ENCODE measurements at places on chromosomes 5 and 9.

DNA sequence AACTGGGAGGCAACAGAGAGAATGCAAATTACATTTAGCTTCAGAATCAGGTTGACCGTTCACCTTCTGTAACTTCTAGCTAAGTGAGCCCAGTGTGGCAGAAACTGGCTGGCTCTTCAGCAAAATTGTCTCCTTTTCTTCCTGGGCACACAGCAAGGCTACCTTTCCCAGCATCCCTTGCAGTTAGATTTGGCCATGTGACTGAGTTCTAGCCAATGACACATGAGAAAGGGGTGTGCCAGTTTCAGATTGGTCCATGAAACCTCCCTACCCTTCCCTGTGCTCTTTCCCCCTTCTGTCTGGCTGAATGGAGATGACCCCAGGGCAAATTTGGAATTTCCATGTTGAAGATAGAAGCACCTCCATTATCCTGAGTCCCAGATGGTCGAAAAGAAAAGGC is 72.5 kb upstream of the SMIM23 start:
- DNase-seq: no peak

GRCh38 chr5:77064040-77064439 is 23.0 kb downstream of the ZBED3 start:
- DNase-seq: no peak

GRCh38 chr9:137411645-137412380 is 11.1 kb downstream of the EXD3 start:
- DNase-seq: no peak

GRCh38 chr9:26669701-26670670 is 222.6 kb downstream of the CAAP1 start:
- DNase-seq: no peak

GRCh38 chr5:93611976-93612854 is 29.2 kb downstream of the NR2F1 start:
- DNase-seq: no peak

DNA sequence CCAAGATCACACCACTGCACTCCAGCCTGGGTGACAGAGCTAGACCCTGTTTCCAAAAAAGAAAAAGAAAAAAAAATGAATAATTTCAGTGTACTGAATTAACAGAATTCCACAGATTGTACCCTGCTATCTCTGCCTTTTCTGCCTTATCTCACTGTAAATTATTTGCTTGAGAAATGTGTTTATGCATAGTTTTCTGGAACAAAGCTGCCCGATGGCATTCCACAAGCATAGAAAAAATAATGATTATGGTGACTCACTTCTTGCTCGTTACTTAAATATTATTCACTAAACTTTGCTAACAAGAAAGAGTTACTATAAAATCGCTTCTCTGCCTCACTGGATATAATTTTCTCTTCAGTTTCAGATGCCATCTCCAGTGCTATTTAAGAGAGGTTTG is 88.7 kb upstream of the FAM169A start:
- no peak for DNase-seq

- no peak for DNase-seq
Measured at GRCh38 chr9:89807682-89808075, 202.9 kb downstream of the GADD45G start.

GRCh38 chr9:113772121-113772810 is 103.8 kb upstream of the ZNF618 start:
- no peak for DNase-seq

- no peak for DNase-seq
Measured at GRCh38 chr5:102974177-102974576, 145.8 kb downstream of the GIN1 start.

DNA sequence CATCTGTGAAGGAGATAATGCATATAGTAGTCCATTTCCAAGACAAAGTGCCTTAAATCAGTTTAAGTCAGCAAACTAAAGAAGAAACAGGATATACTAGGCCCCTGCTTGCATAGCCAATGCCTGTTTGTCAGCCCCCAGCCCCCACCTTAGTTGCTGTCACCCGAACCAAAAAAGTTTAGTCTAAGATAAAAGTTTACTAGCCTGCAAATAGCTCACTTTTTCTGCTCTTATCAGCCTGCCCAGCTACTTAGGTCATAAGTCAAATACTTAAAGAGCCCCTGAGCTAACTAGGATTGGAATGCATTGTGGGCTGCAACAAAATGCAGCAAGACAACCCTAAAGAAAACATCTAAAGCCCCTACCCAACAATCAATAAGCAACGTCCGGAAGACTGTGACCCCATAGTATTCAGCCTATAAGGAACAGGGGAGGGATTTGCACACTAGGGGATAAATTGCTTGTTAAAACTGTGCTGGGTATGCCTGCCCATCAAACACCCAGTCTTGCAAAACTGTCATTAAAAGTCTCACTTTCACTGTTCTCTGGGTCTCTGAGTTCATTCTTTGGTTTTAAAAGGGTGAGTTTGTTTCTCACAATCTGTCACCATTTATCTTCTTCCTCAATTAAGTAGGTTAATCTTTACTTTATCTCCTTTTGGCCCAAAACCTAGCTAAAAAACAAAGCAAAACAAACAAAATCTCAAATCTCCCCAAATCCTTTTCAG is 92.4 kb upstream of the CEP78 start:
- DNase-seq: no peak

- DNase-seq: no peak
Measured at GRCh38 chr5:1515921-1516571, 7.7 kb downstream of the LPCAT1 start.

DNA sequence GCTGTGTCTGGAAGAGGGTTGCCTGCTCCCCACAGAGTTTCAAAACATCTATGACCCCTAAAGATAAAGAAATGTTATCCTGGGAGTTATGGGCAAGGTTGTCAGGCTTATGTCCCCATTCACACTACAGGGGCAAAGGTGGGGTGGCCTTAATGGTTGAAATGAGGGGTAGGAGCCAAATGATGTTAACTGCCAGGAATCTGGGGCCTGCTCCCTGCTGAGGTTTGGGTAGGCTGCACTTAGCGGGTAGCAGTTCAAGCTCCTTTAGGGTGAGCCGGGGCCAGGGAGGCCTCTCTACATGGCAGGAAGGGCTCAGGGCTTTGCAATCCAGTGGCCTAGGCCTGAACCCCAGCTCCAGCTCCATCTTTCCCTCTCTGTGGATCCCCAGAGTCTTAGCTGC is 3.0 kb downstream of the FGF18 start:
- no peak for DNase-seq

GRCh38 chr9:114551750-114552685 is 35.6 kb upstream of the ATP6V1G1 start:
- DNase-seq: no peak

GRCh38 chr5:55533521-55534435 is 986 bp downstream of the PLPP1 start:
- DNase-seq: no peak

DNA sequence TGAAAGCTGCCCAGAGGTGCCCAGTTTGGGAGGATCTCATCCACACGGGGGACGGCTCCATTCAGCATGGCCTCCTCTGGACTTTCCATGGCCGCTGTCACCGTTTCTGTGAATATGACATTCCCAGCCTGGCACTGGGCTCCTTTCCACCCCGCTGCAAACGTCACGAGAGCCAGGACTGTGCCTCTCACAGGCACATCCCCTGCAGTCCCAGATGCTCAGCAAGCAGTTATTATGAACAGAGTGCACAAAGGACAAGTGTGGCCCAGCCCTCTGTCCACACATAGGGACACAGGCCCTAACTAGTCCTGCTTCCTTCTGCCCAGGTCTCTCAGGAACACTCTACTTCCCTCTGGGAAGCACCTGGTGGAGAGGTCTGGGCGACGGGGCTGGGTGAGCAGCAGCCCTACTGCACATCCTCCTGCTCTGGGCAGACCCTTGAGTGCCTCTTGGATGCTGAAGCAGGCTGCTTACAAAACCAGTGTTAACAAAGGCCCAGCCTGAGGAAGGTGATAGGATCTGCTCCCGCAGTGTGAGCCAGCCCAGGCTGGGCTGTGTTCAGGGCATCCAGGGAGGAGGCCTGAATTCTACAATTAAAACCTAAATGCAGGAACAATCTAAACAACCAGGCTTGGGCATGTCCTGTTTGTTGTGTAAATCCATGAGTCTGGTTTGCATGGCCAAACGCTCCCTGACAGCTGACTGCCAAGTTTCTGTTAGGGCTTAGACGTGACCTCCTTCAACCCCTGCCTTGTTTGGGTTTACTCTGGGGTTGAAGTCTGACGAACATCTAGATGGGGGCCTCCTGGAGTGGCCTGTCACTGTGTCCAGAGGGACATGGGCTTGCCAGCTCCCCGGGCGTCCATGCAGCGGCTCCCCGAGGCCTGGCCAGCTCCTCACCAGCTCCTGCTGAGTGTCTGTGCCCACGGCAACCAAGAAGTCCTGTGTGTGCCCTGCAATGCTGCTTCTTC is 269.8 kb downstream of the GADD45G start:
- no peak for DNase-seq

GRCh38 chr5:151071021-151071420 is 9.8 kb downstream of the TNIP1 start:
- no peak for DNase-seq

DNA sequence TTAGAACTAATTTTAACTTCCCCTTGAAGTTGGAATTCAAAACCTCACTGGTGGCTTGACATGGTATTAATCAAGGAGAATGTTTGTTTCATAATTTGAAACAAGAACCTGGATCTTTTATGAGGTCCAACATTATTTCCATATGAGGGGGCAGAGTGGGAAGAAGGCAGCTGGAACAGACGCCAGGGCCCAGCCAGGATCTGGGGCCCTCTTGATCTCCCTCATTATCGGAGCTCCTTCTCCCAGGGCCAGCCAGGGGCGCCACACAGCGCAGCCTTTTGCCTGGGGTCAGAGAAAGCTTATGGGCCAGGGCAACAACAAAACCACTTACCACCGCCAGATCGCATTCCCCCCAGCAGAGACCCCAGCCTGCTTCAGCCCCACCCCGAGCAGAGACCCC is 27.1 kb upstream of the NKD2 start:
- no peak for DNase-seq

- DNase-seq: no peak
Measured at GRCh38 chr5:119074419-119074818, 3.5 kb downstream of the DMXL1 start.

- no peak for DNase-seq
Measured at GRCh38 chr5:151318850-151319732, 15.5 kb upstream of the SLC36A3 start.

GRCh38 chr9:105656131-105656921 is 5.9 kb upstream of the TAL2 start:
- DNase-seq: no peak

GRCh38 chr5:19928562-19929421 is 59.2 kb downstream of the CDH18 start:
- DNase-seq: no peak

DNA sequence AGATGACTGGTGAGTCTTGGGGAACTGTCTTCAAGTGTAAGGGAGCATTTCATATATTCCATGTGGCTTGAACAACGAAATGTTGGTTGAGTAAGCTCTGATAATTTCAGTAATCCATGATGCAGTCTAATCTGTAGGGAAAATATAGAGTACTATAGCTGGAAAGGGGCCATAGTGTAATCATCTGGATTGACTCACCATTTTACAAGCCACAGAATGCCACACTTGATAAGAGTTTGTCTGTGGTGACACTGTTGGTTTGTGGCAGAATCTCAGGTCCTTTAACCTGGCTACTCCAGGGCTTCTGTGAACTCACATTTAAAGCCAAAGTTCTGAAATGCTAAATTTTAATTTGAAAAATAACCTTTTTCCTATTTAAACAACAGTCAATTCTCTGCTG is 16.3 kb upstream of the MAML1 start:
- DNase-seq: no peak

DNA sequence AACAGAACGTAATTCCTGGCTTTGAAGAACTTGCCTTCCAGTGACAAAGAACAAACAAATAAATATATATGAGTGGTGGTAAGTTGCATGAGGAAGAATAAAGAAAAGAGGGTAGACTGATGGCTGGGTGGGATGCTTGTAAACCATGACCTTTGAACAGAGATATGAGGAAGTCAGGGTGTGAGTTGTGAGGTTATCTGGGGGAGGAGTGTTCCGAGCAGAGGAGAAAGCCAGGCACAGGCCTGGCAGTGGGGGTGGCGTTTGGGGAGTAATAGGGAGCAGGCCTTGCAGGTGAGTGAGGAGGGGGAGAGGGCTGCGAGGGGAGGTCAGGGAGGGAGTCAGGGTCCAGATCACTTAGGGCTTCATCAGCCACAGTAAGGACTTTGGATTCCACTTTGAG is 213.4 kb downstream of the PTTG1 start:
- DNase-seq: no peak

GRCh38 chr9:133355881-133356357 is 368 bp downstream of the SURF1 start:
- no peak for DNase-seq

DNA sequence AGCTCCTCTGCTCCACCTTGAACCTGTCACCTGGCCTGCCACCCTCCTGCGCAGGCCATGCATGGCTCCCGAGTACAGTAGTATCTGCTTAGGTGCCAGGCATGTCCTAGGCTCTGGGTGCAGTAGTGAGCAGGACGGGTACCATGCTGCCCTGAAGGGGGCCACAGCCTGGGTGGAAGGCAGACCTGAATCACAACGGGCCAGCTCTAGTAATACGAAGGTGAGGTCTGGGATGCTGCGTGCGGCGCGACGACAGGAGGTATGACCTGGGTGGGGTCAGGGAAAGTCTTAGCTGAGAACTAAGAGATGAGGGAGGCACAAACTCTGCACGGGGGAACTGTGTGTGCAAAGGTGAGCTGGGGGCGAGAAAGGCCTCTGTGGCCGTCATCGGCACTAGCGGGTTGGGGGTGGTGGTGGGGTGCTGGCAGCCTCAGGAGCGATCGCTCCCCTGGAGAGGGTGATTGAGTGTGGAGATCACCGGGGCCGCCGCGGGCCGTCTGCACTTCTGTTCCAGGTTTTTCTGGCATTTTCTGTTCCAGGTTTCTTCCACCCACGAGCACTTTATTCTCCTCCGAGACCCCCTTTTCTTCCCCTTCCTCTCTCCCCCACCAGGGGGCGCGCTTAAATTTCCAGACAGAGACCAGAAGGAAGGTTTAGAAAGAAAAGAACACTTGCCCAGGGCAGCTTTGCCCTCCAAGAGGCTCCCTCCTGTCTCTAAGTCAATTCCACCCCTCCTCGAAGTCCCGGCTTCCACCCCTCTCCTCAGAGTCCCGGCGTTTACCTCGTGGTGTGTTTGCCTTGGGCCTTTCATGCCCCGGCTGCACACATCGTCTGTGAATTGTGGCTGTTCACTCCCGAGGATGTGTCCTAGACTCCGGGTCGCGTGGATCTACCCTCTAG is 15.1 kb downstream of the PDLIM4 start:
- DNase-seq: peak; percentile 55

- no peak for DNase-seq
Measured at GRCh38 chr9:97110696-97111095, 71.8 kb upstream of the CTSV start.

DNA sequence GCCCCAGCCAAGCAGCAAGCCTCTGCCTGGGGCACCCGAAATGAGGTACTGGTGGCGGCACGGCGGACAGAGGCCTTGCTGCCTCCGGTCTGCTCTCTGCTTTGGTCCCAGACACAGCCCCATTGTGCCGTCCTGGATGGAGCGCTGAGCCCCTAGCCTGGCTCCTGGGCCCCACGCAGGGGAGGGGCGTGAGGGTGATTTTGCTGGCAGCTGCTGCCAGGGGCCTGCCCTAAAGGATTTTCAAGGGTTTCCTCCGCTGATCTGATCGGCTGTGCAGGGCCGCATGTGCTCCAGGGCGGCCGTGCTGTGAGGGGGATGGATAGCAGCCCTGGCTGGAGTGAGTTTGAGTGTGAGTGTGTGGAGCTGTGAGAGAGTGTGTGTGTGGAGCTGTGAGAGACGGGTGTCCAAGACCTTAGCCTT is 1.3 kb downstream of the GPSM1 start:
- DNase-seq: no peak

All from activated naive CD8-positive, alpha-beta T cell treated with anti-CD3 and anti-CD28 coated beads, Interleukin-2, amount 50 U/mL, for 16 hours (primary cell).